ENCODE measurements at places on chromosomes 11 and 22.

GRCh38 chr11:66002648-66003225 is 434 bp downstream of the BANF1 start:
- no peak for DNase-seq

- DNase-seq, result no peak
Measured at GRCh38 chr11:78038697-78039313, 15.7 kb upstream of the KCTD14 start.

DNA sequence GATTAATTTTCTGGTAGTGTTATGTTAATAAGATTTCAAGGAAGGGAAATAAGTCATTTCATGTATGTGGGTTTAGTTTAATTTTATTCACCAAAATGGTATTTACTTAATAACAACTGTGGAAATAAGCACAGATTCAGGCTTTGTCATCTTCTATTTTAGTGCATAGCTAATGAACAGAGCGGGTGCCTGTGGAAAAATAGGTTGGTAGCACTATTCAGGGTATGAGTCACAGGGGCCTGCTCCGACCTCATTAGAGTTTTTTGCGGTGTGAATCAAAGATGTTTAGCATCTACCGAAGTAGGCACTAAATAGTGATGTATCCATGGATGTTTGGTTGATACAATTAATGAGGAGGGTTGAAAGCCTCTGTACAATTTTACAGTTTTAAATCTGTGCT is 78.2 kb downstream of the FAT3 start:
- DNase-seq, result no peak

- peak; percentile 76 for DNase-seq
Measured at GRCh38 chr11:111870886-111871692, at the start of gene ALG9. ALG9 (minus strand) TSS chr11:111871581; CDS start chr11:111871482, 99 bp downstream.

- no peak for DNase-seq
Measured at GRCh38 chr11:12725863-12726682, 51.9 kb downstream of the TEAD1 start.

GRCh38 chr11:132943357-132943705 is 589.0 kb downstream of the OPCML start:
- DNase-seq, result no peak

GRCh38 chr22:40385036-40385782 is 14.8 kb downstream of the SGSM3 start:
- DNase-seq, result no peak

DNA sequence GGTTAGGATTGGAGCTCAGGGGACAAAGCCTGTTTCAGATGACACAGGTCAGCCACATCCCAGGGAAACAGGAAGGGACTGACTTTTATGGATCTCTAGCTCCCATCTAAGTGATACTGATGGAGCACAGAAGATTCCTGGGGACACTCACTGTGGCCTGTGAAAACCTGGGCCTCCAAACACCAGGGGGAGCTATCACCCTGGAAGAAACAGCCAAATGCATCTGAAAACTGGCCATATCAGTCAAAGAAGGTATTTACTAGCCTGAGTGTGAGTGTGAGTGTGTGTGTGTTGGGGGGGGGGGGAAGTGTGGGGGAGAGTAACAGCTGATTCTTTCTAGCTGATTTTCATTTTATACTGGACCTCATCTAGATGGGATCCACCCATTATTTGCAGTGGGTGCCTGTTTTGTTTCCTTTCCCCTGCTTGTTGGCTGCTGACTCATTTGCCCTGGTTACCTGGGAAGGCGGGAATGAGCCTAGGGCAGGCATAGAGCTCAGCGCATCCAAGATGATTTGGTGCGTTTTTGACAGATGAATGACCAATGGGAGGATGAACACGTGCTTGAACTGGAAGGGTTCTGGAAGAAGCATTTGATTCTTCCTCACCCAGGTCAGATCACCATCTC is 284.0 kb downstream of the KIRREL3 start:
- DNase-seq, result no peak

DNA sequence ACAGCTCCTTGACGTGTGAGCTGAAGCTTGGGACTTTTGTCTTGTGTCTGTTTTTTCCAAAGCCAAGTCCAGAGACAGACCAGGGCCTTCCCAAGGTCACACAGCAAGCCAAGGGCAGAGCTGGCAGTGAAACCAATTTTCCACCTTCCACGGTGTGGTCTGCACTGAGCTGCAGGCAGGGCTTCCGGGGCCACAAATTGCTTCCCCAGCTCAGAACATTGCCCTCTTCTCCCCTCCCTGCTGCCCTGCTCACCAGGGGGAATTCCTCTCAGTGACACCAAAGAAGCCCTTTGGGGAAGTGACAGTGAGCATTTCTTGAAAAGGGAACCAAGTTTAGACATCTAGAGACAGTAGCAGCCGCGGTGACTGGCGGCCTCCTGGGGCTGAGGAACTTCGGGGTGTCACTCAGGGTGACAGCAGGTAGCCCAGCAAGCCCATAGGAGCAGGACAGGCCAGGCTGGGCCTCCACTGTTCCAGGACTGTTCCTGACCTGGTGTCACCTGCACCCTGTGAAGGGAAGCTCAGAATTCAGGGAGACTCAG is 9.2 kb downstream of the FXYD2 start:
- peak; percentile 44 for DNase-seq

DNA sequence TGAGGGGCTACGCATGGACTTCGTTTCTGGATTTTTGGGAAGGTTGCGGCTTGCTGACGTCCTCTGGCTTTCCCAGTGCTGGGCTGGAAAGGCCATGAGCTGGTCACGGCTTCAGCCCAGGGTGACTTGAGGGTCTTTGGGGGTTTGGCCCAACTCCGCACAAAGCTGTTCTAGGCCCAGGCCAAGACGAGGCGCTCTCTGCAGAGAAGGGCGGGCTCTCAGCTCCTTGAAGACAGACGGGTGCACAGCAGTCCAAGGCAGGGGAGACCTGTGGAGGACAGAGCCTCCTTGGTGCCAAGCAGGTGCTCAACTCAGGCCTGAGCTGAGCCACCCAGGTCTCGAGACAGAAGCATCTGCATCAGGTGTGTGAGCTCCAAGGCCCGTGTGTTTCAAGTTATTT is 1003.7 kb downstream of the BRD1 start:
- DNase-seq, result no peak

DNA sequence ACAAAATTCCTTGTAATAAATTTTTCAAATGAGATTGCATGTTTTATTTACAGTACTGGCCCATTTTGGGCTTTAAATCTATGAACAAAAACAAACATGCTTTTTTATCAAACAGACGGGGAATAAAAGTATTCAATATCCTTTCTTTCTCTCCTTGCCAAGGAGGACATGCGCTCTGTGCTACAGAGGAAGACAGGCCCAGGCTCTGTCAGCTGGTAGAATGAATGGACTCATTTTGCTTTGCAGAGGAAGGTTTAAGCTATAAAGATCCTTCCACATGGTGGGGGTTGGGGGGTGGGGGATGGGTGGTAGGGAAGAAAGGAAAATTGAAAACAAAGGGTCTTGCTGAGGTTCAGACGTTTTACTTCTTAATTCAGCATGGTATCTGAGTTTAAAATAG is 575.6 kb downstream of the INSC start:
- no peak for DNase-seq

DNA sequence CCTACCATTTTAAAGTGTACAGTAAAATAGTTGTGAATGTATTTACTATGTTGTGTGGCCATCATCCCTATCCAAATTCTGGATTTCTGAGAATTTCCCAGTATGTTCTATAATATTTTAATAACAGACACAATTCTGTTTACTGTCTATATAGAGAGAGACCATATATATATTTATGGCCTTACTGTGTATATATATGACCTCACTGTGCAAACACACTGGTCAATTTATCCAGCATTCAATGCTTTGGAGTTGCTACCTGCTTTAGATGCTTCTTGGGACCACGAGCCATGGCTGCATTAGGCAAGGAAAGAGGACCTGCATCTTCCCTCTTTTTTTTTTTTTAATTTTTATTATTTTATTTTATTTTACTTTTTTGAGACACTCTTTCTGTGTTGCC is 40.2 kb downstream of the SWAP70 start:
- DNase-seq, result no peak

GRCh38 chr11:63920126-63920938 is 3.4 kb upstream of the RCOR2 start:
- no peak for DNase-seq

DNA sequence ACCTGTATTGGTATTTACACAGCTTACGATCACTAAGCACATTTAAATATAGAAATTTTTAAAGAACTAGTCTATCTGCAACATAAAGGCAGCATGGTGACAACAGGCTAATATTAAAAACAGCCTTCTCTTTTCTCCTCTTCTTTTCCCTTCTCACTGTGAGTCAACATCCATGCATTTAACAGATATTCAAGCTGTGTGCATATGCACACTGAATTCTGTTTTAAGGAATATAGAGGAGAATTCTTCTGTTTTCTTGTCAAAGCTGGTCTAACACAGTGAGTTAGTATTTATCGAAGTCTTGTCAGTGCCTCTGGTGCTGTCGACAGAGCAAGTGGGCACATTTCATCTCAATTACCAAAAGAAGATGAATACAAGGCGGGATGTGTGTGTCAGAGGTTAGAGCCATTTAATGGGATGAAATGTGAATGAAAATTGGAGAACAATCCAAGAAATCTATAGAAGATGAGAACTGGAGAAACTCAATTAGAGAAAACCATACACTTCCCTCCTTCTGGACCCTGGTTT is 282.3 kb downstream of the FAT3 start:
- DNase-seq, result no peak

DNA sequence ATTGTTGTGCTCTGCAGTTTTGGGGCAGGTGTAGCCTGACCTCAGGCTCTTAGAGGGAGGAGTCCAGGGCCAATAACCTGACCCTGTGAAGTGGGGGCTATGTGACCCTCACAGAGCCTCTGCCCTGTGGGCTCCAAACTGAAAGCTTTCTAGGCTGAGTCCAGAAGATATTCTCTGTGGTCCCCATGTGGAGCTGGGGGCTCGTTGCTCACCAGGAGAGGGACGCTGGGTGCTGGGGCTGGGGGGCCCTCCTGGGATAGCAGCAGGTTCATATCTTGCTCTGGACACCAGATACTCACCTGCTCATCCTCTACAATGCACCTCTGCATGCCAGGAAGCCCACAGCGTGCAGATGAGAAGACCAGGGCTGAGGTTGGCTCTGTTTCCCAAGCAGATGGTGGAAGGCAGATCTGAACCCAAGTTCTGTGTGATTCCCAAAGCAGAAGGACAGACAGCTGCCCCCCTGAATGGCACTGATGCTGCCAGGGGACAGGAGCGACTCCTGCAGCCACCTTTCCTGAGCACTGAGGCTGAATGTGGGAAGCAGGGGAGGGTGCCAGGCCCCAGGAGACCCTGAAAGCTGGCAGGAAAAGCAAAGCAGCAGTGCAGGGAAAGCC is 1022.0 kb downstream of the TBC1D22A start:
- DNase-seq, result no peak

- DNase-seq, result no peak
Measured at GRCh38 chr11:131980888-131981668, 610.7 kb downstream of the NTM start.

DNA sequence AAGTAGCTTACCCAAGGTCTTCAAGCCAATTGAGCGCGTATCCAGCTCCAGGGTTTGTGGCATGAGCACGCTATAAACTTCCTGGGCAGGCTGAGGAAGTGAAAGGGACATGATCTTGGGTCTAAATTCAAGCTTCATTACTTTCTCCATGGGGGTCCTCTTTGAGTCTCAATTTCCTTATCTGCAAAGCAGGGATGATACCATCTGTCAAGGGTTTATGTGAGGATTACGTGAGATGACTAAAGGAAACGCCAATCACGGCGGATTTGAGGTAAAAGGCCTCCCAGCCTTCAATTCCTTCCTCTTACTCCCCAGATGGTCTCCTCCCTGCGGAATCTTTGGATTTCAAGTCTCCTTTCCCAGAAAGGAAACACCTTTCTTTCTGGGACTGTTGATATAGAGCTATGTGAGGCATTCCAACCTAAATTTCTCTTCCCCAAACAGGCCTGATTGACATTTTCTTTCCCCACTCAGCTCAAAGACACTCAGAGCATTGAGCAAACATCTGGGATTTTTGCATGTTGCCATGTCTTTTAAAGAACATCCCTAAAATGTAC is 474.4 kb downstream of the INSC start:
- no peak for DNase-seq

GRCh38 chr22:44542561-44543222 is 44.7 kb upstream of the RTL6 start:
- DNase-seq, result no peak

DNA sequence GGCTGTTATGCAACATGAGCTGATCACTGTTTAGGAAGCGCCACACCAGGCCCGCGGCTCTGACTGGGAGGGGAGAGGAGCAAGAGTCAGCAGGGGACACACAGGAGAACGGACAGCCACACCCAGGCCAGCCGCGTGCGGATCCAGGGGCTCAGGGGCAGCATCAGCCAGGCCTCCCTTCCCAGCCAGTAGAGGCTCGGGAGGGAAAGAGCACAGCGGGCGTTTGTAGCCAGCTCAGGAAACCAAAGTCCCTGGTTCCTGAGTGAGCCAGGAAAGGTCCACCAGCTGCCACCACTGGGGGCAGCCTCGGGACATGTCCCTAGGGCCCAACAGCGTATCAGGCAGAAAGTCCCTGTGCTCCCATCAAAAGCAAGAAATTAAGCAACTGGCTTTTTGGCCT is 71.8 kb upstream of the PITPNB start:
- DNase-seq, result no peak

DNA sequence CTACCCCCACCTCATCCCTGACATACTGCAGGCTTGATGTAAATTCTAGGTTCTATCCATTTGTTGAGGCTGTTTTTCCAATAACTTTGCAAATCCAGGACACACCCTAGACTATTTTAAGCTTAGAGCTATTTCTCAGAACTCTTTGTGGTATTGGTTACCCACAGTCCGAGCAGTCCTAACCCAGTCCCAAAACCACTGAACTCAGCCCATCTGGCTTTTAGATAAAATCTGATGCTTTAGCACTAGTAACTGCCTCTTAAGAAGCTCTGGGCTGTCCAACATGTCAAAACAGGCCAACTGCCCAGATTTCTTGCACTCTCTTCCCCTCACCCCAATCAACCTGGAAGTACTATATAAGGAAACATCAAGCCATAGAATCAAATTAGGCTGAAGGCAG is 344.4 kb upstream of the CADM1 start:
- DNase-seq, result no peak

GRCh38 chr22:39727541-39727940 is 157.0 kb downstream of the CACNA1I start:
- no peak for DNase-seq

DNA sequence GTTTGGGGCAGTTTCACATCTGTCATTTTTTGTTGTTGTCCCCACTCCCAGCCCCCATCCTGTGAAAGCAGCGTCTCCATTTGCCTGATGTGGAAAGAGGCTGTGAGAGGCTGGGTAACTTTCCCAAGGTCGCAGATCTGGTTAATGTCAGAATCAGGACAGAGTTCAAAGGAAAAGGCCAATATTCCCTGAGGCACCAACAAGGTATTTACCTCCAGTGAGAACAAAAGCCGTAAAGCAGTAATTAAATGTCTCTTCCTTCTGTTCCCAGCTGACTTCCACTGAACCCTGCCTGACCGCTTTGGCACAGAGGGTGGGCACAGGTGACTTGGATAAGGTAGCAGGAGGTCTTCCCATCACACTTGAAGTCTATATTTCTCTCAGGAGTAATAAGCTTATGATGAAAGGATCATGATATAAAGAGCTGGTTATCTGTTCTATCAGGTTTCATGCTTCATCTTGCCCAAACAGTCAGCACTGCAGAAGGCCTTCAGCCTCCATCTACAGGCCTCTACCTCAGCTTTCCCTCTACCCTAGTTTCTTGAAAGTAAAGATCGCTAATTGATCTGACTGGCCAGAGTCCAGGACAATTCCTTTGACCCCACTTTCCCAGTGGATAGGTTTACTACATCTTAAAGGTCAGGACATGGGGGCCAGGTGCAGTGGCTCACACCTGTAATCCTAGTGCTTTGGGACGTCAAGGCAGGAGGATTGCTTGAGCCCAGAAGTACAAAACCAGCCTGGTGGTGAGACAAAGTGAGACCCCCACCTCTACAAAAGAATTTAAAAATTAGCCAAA is 9.4 kb downstream of the C11orf91 start:
- no peak for DNase-seq
